Dorsolateral prefrontal cortex (tissue), 122 donors: ENCODE measurements at places on chromosomes 4 and X. TPM values are rescaled to one million over a fixed set of nuclear protein-coding genes. Genes with fewer than 3 reads are reported as not detected.

MEPE gene
- total RNA-seq: 17.1 TPM

VAMP7 gene
- total RNA-seq: 21.0 TPM

NRK gene
- total RNA-seq: not detected

HSFX2 gene
- 0.64 TPM for total RNA-seq

MAGEA12 gene
- total RNA-seq: not detected

GAGE2A gene
- not detected for total RNA-seq

FAM156A gene
- 46.5 TPM for total RNA-seq

CPE gene
- total RNA-seq: 940 TPM

ADGRA3 gene
- 26.7 TPM for total RNA-seq

IL2 gene
- not detected for total RNA-seq

SFRP2 gene
- total RNA-seq: 6.8 TPM

MAGEB1 gene
- not detected for total RNA-seq

NFXL1 gene
- 17.6 TPM for total RNA-seq

ADH1C gene
- not detected for total RNA-seq

CORIN gene
- 2.1 TPM for total RNA-seq

SLC7A11 gene
- 16.7 TPM for total RNA-seq

F11 gene
- total RNA-seq: not detected

TXK gene
- 0.93 TPM for total RNA-seq

MAGEA9B gene
- total RNA-seq: not detected

KCND1 gene
- total RNA-seq: 4.9 TPM

TKTL2 gene
- total RNA-seq: 0.25 TPM

GLOD5 gene
- total RNA-seq: not detected

PFKFB1 gene
- total RNA-seq: 0.42 TPM

SEPSECS gene
- 15.5 TPM for total RNA-seq

PCDH7 gene
- 107 TPM for total RNA-seq

GPR34 gene
- 1.3 TPM for total RNA-seq

DNAAF6 gene
- total RNA-seq: not detected

PCYT1B gene
- 24.6 TPM for total RNA-seq

NLRP2B gene
- 0.66 TPM for total RNA-seq

FHIP1A gene
- total RNA-seq: 4.2 TPM

GLRA2 gene
- total RNA-seq: 6.4 TPM

AFM gene
- total RNA-seq: not detected

SPIN2A gene
- 2.2 TPM for total RNA-seq

PDE5A gene
- total RNA-seq: 8.7 TPM

GCNA gene
- 6.3 TPM for total RNA-seq

AREG gene
- not detected for total RNA-seq

MAGEC3 gene
- 4.1 TPM for total RNA-seq

CLDN22 gene
- total RNA-seq: not detected

CACNA1F gene
- 0.88 TPM for total RNA-seq

FGF13 gene
- 14.7 TPM for total RNA-seq

MAGEA2 gene
- not detected for total RNA-seq

DDX60 gene
- total RNA-seq: 7.3 TPM

TSR2 gene
- 82.0 TPM for total RNA-seq

ZMAT1 gene
- 20.3 TPM for total RNA-seq

SPARCL1 gene
- total RNA-seq: 1,189 TPM

ODAPH gene
- not detected for total RNA-seq

GAB3 gene
- 2.2 TPM for total RNA-seq

MAMLD1 gene
- total RNA-seq: 16.4 TPM

MSN gene
- total RNA-seq: 55.7 TPM

FOXR2 gene
- total RNA-seq: not detected

KCNIP4 gene
- total RNA-seq: 99.3 TPM
